K562 (cell line): ENCODE measurements at places on chromosomes 4 and X.

DNA sequence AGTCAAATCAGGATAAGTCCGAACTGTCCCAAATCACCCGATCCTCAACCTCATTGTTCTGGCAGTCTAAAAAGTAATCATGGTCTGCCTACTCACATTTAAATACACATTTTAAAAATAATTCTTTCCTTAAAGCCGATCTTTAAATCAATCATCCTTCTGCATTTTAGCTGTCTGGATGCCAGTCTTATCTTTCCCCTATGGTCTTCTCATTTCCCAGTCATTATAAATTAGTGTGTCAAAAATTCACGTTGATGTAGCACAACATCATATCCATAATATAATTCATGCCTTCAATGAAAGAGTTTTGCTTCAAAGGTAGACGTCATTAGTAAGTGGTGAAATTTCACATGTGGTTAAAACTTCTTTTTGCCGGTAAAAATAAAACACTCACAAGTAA is 108.1 kb upstream of the FRG1 start:
- no peak for DNase-seq
- H3K4me1 ChIP-seq = no peaks in the 10 kb centered on the region
- H3K27me3 ChIP-seq = no peaks in the 10 kb centered on the region
- H3K4me3 ChIP-seq = no peak overlapping the region
- no peak overlapping the region for H3K27ac ChIP-seq

DNA sequence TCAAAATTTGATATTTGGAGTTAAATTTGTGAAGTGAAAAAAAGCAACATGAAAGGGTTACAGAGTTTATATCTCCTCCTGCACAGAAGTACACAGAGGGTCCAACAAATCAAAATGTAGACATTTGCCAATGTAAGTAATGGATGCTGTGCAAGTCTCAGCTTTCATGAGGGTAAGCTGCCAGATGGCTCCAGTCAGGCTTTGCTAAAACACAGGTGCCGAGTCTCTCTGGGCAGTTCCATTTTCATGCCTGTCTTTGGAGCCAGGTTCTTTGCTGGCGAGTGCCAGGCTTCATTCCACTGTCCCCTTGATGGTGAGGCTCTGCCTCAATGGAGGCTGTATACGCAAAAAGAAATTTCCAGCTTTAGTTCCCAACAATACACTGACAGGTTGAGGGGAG is 27.9 kb downstream of the SLC4A4 start:
- H3K27ac ChIP-seq = no peak overlapping the region
- no peak for DNase-seq
- no peaks in the 10 kb centered on the region for H3K36me3 ChIP-seq
- H3K4me1 ChIP-seq = no peaks in the 10 kb centered on the region

DNA sequence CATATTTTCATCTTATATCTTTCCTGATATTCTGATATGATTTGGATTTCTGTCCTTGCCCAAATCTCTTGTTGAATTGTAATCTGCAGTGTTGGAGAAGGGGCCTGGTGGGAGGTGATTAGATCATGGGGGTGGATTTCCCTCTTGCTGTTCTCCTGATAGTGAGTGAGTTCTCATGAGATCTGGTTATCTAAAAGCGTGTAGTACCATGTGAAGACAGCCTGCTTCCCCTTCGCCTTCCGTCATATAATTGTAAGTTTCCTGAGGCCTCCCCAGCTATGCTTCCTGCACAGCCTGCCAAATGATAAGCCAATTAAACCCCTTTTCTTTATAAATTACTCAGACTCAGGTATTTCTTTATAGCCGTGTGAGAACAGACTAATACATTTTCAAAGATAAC is 77.2 kb downstream of the ANKRD50 start:
- no peaks in the 10 kb centered on the region for H3K4me1 ChIP-seq
- H3K27me3 ChIP-seq = no peaks in the 10 kb centered on the region
- DNase-seq = no peak
- H3K27ac ChIP-seq = no peak overlapping the region

- H3K27me3 ChIP-seq = peaks cover 22% of the 10 kb centered on the region; the same call in 2 of the 3 replicates
- H3K36me3 ChIP-seq = no peaks in the 10 kb centered on the region
- no peak for DNase-seq
These were observed 59.0 kb downstream of the ING2 start for GRCh38 chr4:183563874-183564273.

GRCh38 chrX:153320555-153321184 is 897 bp downstream of the PNMA6F start:
- DNase-seq = no peak
- H3K36me3 ChIP-seq = no peaks in the 10 kb centered on the region
- H3K4me1 ChIP-seq = no peaks in the 10 kb centered on the region

GRCh38 chrX:9062641-9063040 is 28.7 kb upstream of the FAM9B start:
- H3K4me1 ChIP-seq = no peaks in the 10 kb centered on the region
- H3K36me3 ChIP-seq = no peaks in the 10 kb centered on the region
- no peaks in the 10 kb centered on the region for H3K27me3 ChIP-seq
- no peak for DNase-seq
- H3K4me3 ChIP-seq = no peak overlapping the region

DNA sequence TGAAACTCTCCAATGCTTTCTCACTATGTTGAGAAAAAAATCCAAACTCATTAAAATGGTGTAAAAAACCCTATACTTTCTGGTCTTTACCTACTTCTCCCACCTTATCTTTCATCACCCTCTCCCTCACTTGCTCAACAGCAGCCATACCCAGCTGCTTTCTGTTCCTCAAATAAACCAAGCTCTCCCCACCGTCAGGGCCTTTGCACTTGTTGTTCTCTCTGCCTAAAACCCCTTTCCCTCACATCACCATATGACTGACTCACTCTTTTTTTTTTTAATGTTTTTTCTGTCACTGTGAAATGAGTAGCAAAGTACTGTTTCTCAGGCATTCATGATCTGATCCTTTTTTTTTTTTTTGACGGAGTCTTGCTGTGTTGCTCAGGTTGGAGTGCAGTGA is 122.3 kb upstream of the TMEM164 start:
- H3K27me3 ChIP-seq = no peaks in the 10 kb centered on the region
- no peak overlapping the region for H3K4me3 ChIP-seq
- H3K4me1 ChIP-seq = no peaks in the 10 kb centered on the region; the same call in 1 of the 2 replicates

- no peak overlapping the region for H3K27ac ChIP-seq
- no peak for DNase-seq
- no peaks in the 10 kb centered on the region for H3K4me1 ChIP-seq
- H3K4me3 ChIP-seq = no peak overlapping the region
- H3K27me3 ChIP-seq = no peaks in the 10 kb centered on the region
These were observed 34.9 kb upstream of the SH3RF1 start for GRCh38 chr4:169305651-169306050.

GRCh38 chr4:172822331-172822730 is 346.3 kb upstream of the GALNT7 start:
- DNase-seq = no peak
- no peaks in the 10 kb centered on the region for H3K36me3 ChIP-seq
- no peak overlapping the region for H3K27ac ChIP-seq
- H3K4me3 ChIP-seq = no peak overlapping the region

DNA sequence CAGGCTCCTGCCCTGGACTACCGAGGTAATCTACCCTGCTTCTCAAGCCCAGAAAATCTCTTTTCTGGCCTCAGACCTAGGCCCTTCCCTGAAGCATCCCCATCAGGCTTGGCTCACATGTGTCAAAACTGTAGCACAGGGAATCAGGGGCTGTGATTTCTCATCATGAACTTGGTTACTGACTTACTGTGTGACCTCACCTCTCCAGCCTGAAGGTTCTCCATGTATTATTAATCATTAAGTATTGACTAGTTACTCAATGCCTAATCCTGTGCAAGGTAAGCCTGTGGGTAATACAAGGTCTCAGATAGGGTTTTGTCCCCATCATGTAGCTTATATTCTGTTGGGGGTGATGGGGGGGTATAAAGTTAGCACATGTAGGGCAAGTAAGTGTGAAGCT is 6.8 kb downstream of the SRPX2 start:
- no peak overlapping the region for H3K27ac ChIP-seq
- H3K36me3 ChIP-seq = no peaks in the 10 kb centered on the region
- no peaks in the 10 kb centered on the region for H3K4me1 ChIP-seq
- no peaks in the 10 kb centered on the region for H3K27me3 ChIP-seq
- no peak overlapping the region for H3K4me3 ChIP-seq
